Thoracic aorta endothelial cell (primary cell): ENCODE measurements at places on chromosomes 2 and 18. TPM values are rescaled to one million over a fixed set of nuclear protein-coding genes. Genes with fewer than 3 reads are reported as not detected.

GPR55 gene
- total RNA-seq: not detected in 2 replicates

SCN9A gene
- total RNA-seq: 1.1 and 2.1 TPM in 2 replicates

TRIM43 gene
- total RNA-seq: 0.07 TPM in 1 of 2 replicates, not detected in the other

VWC2L gene
- not detected in 2 replicates for total RNA-seq
